ENCODE measurements at places on chromosomes 16 and 17. TPM values are rescaled to one million over a fixed set of nuclear protein-coding genes. Genes with fewer than 3 reads are reported as not detected.
A peak's percentile ranks its signal among the peaks of the same experiment; 100 is the strongest.

DNA sequence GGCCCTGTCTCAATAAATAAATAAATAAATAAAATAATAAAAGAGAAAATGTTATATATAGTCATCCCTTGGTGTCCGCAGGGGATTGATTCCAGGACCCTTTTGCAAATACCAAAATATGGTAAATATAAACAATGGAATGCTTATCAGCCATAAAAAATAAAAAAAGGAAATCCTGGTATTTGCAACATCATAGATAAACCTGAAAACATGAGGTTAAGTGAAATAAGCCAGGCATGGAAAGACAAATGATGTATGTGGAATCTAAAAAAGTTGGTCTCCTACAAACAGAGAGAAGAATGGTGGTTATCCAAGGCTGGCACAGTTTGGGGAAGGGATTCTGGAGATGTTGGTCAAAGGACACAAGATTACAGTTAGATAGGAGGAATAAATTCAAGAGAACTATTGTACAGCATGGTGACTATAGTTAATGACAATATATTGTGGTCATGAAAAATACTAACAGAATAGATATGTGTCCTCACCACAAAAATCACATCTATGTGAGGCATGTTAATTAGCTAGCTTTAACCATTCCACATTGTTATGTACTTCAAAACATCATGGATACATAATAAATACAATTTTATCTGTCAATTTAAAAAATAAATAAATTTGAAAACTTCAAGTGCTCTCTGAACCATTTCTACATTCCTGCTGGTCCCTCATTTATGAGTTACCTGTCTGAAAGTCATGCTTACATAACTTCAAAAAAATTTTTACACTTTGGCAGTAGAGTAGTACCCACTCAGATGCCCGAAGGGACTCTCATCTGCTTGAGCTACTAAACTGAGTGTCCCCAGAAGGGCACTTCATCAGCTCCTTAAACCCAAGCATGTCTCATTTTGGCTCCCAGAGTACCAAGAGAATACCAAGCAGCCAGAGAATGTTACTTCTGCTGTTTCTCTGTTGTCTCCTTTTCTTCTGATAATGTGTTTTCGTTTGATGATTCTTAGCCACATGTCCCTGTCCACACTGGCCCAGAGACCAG, 26.6 kb downstream of the N4BP1 start:
- peaks cover 55% of the 10 kb centered on the region for H3K4me1 ChIP-seq
- H3K27ac ChIP-seq = no peak overlapping the region
- no peaks in the 10 kb centered on the region for H3K27me3 ChIP-seq
- no peak overlapping the region for H3K4me3 ChIP-seq

CBX4 gene
- 7.8 TPM for total RNA-seq

CBLN1 gene
- not detected for total RNA-seq

- H3K4me3 ChIP-seq = peak overlapping the region; percentile 91
- H3K27me3 ChIP-seq = no peaks in the 10 kb centered on the region
- H3K4me1 ChIP-seq = peaks cover 62% of the 10 kb centered on the region
- peaks cover 40% of the 10 kb centered on the region for H3K36me3 ChIP-seq
Measured at GRCh38 chr16:89720551-89720812, 216 bp downstream of the VPS9D1 start.

- no peak for DNase-seq
- no peak overlapping the region for H3K4me3 ChIP-seq
- peaks cover 5% of the 10 kb centered on the region for H3K4me1 ChIP-seq
- no peaks in the 10 kb centered on the region for H3K36me3 ChIP-seq
Measured at GRCh38 chr16:78005881-78006280, 16.5 kb upstream of the CLEC3A start.

- no peak for DNase-seq
- peaks cover 17% of the 10 kb centered on the region for H3K4me1 ChIP-seq
- H3K36me3 ChIP-seq = peaks cover 46% of the 10 kb centered on the region
- no peaks in the 10 kb centered on the region for H3K27me3 ChIP-seq
Measured at GRCh38 chr16:70786020-70786755, 14.8 kb downstream of the VAC14 start.

GRCh38 chr16:280991-281659, 734 bp downstream of the ARHGDIG start:
- no peak for DNase-seq
- no peaks in the 10 kb centered on the region for H3K27me3 ChIP-seq
- peak overlapping the region; percentile 17 for H3K27ac ChIP-seq
- H3K4me1 ChIP-seq = peaks cover 34% of the 10 kb centered on the region
- peaks cover under 1% of the 10 kb centered on the region for H3K36me3 ChIP-seq
- H3K4me3 ChIP-seq = peak overlapping the region; percentile 45

IL17C gene
- total RNA-seq = not detected

- no peak for DNase-seq
- H3K4me1 ChIP-seq = peaks cover 25% of the 10 kb centered on the region
- no peak overlapping the region for H3K4me3 ChIP-seq
Measured at GRCh38 chr17:80599546-80600305, 55.1 kb downstream of the RPTOR start.

HDAC5 gene
- total RNA-seq = 58.0 TPM

GRCh38 chr16:72723781-72724180, 324.1 kb downstream of the ZFHX3 start:
- no peak overlapping the region for H3K4me3 ChIP-seq
- no peaks in the 10 kb centered on the region for H3K4me1 ChIP-seq
- DNase-seq = no peak
- H3K36me3 ChIP-seq = no peaks in the 10 kb centered on the region
- H3K27me3 ChIP-seq = no peaks in the 10 kb centered on the region
- no peak overlapping the region for H3K27ac ChIP-seq

GRCh38 chr17:80785477-80786178, 206.0 kb upstream of the CHMP6 start:
- no peak for DNase-seq
- no peaks in the 10 kb centered on the region for H3K36me3 ChIP-seq
- no peak overlapping the region for H3K27ac ChIP-seq
- H3K27me3 ChIP-seq = no peaks in the 10 kb centered on the region
- H3K4me1 ChIP-seq = peaks cover 17% of the 10 kb centered on the region

OTOP2 gene
- total RNA-seq = 3.2 TPM

- peaks cover 68% of the 10 kb centered on the region for H3K36me3 ChIP-seq
- peaks cover 29% of the 10 kb centered on the region for H3K4me1 ChIP-seq
- DNase-seq = no peak
- H3K4me3 ChIP-seq = no peak overlapping the region
- no peaks in the 10 kb centered on the region for H3K27me3 ChIP-seq
- H3K27ac ChIP-seq = no peak overlapping the region
Measured at GRCh38 chr17:16423226-16423872, 8.0 kb downstream of the TRPV2 start.

KIF22 gene
- total RNA-seq = 11.1 TPM

DNA sequence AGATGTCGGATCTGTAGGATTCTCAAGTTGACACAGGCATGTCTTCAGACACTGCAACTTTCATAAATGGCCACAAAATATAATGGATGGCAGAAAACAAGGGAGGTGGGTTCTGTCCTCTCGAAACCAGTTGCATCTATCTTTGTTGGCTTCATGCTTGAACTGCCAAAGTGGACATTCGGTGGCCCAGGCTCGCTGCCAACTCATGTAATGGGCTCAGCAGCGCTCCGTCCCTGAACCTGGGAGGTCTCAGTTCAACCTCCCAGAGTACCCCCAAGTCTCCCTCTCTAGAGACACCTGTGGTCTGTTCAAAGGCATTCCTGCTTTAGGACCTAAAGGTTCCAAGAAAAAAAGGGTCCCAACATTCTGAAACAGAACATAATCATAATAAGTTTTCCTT, 71.9 kb downstream of the NXN start:
- H3K27me3 ChIP-seq = no peaks in the 10 kb centered on the region
- H3K4me1 ChIP-seq = peaks cover 6% of the 10 kb centered on the region
- no peak overlapping the region for H3K27ac ChIP-seq
- no peak for DNase-seq

All from stomach (tissue), 19 donors.